Adrenal gland (tissue), 19 donors: ENCODE measurements at places on chromosomes 2 and 18. TPM values are rescaled to one million over a fixed set of nuclear protein-coding genes. Genes with fewer than 3 reads are reported as not detected.
A peak's percentile ranks its signal among the peaks of the same experiment; 100 is the strongest.

DNA sequence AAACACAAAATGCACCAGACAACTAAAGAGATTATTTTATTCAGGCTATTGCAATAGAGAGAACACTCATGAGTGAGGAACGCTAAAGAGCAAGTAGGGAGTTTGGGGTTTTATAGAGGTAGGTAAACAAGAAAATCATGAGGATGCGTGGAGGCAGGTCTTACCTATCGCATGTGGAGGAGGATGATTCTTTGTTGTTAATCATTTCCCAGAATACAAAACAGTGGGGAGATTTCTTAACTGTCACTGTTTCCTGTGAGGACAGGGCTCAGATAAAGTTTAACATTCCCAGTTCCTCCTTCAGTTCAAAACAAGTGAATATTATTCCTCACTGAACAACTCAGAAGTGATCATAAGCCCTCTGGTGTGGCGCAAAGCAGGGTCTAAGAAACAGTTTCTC, 156.1 kb upstream of the MGAT5 start:
- no peak for DNase-seq

DNA sequence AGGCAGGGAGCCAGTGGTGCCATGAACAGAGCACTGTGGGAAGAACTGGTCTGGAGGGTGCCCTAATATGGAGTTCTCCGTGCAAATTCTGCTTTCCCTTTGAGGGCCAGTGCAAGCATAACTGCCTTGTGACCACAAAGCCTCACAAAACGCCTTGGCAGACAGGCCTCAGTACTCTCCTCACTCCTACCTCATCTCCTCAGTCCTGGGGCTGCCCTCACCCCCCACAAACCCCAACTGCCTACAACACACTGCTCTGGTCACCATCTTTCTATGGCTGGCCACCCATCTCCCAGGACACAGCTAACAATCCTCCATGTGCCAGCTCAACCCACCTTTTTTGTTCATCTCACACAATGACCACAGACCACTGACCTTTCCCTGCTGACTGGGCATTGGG, 8.9 kb downstream of the COX5B start:
- DNase-seq = no peak

FEV gene
- total RNA-seq = not detected

C1D gene
- 11.8 TPM for total RNA-seq

DNA sequence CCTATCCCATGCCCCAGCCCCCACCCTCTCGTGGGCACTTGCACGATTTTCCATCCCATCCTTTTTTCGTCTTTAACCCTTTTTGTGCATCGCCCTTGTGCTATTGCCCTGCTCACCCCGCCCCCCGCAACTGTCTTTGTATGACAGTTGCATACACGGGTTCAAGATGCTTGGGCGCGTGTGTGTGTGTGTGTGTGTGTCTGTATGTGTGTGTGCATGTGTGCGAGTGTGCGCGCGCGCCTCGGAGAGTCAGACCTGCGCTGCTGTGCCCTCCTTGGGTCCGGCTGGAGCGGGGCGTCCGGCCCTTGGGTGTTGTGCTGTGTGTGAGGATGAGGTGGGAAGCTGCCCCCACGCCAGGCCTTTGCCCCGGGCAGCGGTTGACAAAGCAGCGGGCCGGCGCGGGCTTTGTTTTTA, 230.7 kb downstream of the HAUS1 start:
- DNase-seq = peak; percentile 61

ITPRIPL1 gene
- total RNA-seq = 0.71 TPM

DNA sequence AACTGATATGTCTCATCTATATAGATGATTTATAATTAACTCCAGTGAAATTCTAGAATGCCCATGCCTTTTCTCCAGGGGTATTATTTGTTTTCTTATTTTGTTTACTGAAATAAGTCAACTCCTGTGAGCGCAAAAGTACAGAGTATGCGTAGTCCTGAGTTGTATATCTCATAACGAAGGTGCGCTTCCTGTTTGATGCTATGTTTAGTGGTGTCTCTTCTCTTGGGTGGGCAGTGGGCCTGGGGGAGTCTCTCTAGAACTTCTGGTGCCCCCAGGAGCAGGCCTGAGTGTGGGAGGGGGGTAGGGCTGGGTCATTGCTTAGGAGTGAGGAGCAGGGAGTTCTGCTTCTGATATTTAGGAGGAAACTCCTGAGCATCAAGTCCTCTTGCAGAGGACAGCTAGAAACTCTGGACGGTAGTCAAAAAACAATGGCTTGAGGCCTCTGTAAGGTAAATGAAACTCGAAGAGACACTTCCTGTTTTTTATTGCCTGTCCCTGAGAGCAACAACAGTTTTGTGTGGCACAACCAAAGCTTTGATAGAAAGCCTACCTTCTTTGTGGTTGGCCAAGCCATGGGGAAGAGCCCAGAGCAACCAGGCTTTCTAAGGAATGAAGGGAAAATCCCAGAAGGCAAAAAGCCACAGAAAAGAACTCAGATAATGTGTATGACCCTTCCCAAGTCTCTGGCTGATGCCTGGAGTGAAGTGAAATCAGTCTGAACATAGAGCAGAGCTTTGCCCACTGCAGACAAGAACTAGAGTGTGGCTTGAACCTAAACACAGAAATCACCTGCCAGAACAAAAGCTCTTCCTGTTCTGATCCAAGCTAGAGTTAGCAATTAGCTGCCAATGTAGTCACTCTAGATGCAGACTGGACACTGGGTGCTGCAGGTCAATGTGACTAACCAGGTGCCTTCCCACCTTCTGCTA, 8.5 kb upstream of the SP140L start:
- DNase-seq = no peak

DNA sequence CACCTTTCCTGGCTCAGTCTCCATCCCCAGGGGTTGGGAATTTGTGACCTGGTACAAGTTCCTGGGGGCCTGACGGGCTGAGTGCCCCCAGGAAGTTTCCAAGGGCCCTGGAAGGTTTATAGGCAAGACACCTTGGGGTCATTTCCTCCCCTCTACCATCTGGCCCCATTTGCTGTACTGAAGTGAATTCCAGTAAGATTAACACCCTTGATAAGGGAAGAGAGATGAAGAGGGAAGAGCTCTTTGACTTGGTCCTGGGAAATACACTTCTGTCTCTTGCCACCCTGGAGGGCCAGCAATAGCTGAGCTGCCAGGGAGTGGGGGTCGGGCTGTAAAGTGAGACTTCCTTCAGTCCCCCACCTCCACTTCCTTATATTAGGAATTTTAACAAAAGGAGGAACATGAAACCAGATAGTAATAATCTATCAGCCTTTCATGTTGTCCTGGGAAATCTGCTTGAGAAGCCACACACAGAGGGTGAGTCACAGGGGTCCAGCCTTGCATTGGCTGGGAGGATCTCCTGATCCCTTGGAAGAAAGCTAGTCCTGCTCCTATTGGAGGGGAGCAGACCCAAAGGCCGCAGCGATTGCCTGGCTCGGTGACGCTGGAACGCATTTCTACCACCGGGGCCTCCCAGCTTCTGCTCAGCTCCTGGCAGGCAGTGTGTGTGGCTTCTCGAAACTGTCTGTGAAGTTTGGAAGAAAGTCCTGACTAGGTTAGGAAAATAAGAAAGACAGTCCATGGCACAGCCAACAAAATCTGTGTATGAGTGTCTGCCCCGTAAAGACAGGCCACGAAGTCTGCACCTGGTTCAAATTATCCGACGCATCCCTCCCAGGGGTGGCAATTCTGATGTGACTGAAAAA, 87.3 kb downstream of the ACAA2 start:
- peak; percentile 37 for DNase-seq

- DNase-seq = no peak
These were observed 104.5 kb upstream of the KLHL14 start for GRCh38 chr18:32877371-32877770.
